AG09319 (cell line): ENCODE measurements at places on chromosomes 3 and 15.

- no peak for DNase-seq
Observed at GRCh38 chr3:194880940-194881925, 195.6 kb downstream of the FAM43A start.

- DNase-seq: no peak
Observed at GRCh38 chr15:64749999-64750657, 25.3 kb downstream of the RBPMS2 start.

- DNase-seq: no peak
Observed at GRCh38 chr3:197375001-197375441, 76.6 kb upstream of the DLG1 start.

GRCh38 chr3:147423537-147423797 lies 14.3 kb downstream of the ZIC1 start:
- no peak for DNase-seq

DNA sequence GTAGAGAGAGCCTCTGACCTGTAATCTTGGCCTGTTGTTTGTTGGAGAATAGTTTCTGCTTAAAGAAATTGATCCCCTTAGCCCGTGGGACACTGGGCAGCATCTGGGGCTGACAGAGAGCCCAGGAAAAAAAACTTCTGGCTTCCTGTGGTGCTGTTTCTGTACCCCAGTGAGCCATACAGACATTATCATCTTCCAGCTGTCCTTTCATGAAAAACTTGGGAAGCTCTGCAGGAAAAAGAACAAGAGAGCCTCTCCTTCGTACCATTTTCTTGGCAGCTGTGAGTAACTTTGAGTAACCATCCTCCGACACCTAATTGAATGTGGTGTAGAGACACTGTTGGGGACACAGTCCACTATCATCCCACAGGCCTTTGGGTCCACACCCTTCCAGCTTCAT lies 333.0 kb downstream of the SHQ1 start:
- DNase-seq: no peak

DNA sequence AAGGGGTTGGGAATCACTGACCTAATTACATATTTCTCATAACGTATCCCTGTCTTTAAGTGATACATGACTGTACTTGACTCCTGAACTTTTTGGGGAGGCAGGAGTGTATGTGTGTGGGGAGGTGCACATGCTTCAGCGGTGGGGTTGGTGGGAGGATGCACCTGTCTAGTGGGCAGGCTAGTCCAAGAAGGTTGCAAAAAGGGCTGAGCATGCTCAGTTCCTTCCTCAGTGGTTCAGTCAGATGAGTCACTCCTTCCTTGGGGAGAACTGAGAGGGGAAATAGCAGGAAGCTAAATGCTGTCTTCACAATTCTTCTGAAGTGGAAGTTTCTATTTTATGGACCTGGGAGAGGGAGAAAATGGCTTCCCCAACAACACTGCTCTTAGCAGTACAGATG lies 24.6 kb upstream of the AP4E1 start:
- no peak for DNase-seq

- no peak for DNase-seq
Observed at GRCh38 chr3:32592011-32592410, 21.4 kb upstream of the DYNC1LI1 start.

DNA sequence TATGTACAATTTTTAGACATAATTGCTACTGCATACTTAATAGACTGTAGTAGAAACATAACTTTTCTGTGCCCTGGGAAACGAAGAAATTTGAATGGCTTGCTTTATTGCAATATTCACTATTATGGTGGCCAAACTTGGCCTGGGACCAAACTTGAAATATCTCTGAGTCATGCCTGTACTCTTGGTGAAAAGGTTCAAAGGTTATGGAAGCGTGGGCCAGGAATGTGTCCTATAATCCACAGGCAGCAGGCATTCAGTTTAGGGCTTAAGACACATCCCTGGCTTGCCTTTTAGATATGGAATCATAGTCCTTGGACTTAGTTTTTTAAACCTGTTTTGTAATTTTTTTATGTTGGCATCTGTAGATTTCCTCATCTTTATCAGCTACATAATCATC lies 124.3 kb downstream of the LRIG1 start:
- no peak for DNase-seq

DNA sequence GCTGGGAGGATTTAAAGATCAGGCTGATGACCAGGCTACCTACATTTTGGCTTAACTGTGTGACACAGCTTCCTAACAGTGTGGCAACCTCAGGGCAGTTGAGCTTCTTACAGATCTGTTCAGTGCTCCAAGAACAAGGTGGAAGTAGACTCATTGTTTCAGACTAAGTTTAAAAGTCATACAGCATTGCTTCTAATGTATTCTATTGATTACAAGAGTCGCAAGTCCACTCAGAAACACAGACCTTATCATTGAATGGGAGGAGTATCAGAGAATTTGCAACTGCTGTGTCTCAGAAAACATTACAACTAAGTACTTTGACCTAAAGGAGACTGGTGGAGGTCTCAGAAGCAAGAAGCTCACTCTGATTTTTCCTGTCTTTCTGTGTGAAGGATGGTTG lies 579.5 kb upstream of the TGFBR2 start:
- DNase-seq: no peak

- DNase-seq: no peak
Observed at GRCh38 chr3:13501958-13502790, 22.1 kb downstream of the HDAC11 start.

DNA sequence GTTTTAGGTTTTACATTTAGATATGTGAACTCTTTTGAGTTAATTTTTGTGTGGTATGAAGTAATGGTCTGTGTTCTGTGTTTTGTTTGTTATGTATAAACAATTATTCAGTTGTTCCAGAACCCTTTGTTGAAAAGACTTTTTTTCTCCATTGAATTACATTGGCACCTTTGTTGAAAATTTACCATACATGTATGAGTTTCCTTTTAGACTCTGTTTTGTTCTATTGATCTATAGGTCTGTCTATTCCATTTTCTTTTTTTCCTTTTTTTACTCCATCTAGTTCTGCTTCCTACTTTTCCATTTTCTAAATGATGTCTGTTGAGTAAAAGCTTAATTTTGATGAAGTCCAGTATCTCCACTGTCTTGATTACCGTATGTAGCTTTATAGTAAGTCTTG lies 31.4 kb downstream of the ARIH2 start:
- no peak for DNase-seq

DNA sequence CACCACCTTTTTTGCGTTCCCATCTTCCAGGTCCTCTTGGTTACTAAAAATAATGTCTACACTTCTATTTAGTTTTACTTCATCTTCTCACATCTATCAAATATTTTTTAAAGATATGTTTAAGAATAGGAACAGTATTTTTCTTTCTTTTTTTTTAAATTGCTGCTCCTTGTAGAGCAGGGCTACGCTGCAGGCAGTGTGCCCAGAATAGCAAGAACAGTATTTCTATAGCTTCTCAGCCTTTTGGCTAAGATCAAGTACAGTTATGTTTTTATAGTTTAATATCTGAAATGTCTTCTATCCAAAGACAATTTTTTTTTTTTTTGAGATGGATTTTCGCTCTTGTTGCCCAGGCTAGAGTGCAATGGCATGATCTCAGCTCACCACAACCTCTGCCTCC lies 73.0 kb downstream of the MYO9A start:
- no peak for DNase-seq

DNA sequence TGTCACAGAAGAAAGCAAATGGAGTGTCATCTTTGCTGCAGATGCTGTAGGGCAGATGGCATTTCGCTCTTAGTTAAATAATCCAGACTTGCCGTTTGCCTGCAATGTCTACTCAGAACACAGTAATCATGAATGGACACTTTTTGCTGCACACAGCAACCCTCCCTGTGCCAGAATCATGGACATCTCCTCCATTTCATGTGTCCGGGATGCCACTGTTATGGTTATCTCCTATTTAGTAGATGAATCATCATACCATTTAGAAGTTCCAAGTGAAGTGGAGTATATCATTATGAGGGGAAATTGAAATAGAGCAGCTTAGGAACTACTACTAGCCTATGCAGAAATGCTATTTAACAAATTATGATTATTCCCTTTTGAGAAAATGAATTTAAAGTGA lies 118.5 kb downstream of the DUT start:
- DNase-seq: no peak

GRCh38 chr3:175294793-175295192 lies 435.7 kb downstream of the NAALADL2 start:
- DNase-seq: no peak

GRCh38 chr3:136819731-136820679 lies 1.1 kb downstream of the SLC35G2 start:
- no peak for DNase-seq

DNA sequence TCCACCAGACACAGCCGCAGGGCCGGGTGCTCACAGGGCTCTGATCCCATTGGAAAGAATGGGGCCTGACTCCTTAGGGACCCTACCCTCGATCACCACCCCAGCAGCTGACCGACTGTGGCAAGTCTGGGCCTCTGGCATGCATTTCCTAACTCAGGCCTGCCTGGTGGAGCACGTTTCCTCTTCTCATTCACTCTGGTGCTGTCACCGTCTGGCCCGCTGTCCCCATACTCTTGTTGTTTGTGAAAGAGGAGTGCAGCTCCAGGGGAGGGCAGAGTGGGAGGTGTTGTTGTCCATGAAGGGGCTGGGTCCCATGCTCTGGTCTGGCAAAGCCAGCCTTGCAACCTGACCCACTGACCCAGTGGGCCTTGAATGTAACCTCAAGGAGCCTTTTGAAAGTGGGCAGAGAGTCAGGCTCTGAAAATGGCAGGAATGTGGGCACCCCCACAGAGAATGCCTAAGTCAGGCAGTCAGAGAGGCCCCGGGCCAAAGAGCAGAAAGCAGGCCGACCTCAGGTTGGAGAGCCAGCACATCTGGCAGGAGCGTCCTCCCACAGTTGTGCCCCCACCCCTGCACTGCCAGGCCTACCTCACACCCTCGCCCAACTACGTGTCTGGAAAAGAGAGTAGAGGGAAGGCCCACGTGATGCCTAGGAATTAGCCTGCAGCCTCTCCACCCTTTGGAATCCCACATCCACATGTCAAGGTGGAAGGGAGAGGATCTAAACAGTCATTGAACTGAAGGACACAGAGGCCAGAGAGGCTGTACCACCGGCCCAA lies 10.9 kb downstream of the SEMA7A start:
- DNase-seq: peak; percentile 30

DNA sequence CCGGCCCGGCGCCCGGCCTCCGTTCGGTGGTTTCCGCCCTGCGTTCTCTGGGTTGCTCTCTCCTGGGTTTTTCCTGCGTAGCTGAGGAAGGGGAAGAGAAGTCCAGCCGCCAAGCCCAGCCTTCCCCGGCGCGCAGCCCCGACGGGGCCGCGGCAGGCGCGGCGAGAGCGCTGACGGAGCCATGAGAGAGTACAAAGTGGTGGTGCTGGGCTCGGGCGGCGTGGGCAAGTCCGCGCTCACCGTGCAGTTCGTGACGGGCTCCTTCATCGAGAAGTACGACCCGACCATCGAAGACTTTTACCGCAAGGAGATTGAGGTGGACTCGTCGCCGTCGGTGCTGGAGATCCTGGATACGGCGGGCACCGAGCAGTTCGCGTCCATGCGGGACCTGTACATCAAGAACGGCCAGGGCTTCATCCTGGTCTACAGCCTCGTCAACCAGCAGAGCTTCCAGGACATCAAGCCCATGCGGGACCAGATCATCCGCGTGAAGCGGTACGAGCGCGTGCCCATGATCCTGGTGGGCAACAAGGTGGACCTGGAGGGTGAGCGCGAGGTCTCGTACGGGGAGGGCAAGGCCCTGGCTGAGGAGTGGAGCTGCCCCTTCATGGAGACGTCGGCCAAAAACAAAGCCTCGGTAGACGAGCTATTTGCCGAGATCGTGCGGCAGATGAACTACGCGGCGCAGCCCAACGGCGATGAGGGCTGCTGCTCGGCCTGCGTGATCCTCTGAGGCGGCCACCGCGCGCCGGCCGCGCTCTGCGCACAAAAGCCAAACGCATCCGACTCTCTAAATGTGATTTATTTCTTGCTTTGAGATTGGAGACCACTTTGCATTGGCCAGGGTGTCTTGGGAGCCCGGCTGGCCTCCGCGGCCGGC lies 727 bp downstream of the RAP2B start:
- no peak for DNase-seq

- DNase-seq: no peak
Observed at GRCh38 chr3:126026761-126027160, 57.2 kb downstream of the SLC41A3 start.

- no peak for DNase-seq
Observed at GRCh38 chr3:102123590-102124190, 274.4 kb downstream of the NFKBIZ start.

- no peak for DNase-seq
Observed at GRCh38 chr15:38512901-38513300, 51.7 kb downstream of the RASGRP1 start.

- DNase-seq: no peak
Observed at GRCh38 chr3:99681512-99681911, 43.1 kb downstream of the COL8A1 start.

DNA sequence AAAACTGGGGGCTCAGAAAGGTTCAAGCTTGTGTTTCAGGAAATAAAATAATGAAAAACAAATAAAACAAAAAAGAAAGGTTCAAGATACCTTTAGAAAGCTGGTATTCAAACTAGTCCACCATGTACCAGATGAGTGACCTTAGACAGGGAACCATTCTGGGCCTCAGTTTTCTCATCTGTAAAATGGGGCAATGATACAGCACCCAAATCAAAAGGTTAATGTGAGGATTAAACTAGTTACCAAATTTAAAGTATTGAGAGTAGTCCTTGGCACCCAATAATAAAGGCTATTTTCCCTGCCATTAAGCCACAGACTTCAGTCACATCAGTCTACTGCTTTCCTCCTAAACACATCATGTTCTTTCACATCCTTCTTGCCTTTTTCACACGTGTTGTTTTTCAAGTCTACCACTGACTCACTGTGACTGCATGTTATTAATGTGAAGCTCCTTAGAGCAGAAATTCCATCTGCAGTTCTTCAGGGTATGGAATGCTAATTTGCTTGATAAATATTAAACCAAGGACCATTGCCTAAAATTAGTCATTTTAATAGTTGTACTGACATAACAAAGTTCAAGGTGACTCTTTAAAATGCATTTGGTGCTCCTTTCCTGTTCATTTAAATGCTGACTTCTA lies 19.9 kb downstream of the TAMM41 start:
- DNase-seq: no peak

GRCh38 chr3:61199843-61200242 lies 51.4 kb downstream of the FHIT start:
- DNase-seq: no peak

DNA sequence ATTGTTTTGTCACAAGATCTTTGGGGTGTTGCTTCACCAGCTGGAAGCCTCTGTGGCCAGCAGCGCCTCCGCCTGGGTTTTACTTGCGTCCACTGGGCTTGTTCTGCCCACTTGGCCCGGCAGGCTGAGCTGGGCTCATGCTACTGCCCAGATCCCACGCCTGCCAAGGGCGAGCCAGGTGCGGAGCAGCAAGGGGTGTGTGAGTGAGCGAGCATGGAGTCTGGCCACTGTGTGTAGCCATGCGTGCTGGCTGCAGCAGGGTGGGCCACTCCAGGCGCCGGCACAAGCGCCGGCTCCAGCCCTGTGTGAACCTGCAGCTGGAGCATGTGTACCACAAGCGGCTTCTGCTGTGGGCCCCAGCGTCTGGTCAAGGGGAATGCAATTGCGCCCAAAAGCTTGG lies 416.5 kb upstream of the RGMA start:
- DNase-seq: no peak
